ENCODE measurements at places on chromosomes 3 and 15.

GRCh38 chr3:32531010-32531647 is 28.5 kb upstream of the CMTM6 start:
- peak; percentile 17 for DNase-seq

GRCh38 chr3:3189102-3189727 is 9.7 kb upstream of the CRBN start:
- peak; percentile 36 for DNase-seq

- no peak for DNase-seq
Observed at GRCh38 chr15:69531665-69532027, 79.0 kb downstream of the RPLP1 start.

GRCh38 chr3:42473083-42473932 is 29.1 kb upstream of the VIPR1 start:
- DNase-seq, result no peak

Measured in iris pigment epithelial cell (primary cell).